ENCODE measurements at places on chromosomes 11 and 22.

DNA sequence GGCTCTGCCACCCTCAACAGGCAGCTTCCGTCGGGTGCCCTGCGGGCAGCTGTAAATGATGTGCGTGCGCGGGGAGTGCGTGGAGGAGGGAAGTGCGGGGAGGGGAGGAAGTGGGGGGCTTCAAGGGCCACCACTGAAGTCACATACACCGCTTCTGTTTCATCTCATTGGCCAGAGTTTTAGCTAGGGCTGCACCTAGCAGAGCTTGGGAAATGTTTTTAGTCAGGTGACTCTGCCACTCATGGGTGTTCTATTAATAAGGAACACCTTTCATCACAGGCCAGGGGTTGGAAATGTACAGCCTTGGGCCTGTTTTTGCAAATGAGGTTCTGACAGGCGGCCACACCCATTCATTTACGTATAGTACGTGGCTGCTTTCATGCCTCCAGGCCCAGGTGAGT is 14.6 kb downstream of the FAM118A start:
- DNase-seq = no peak

- DNase-seq = peak; percentile 80
These were observed 35.5 kb downstream of the USP28 start for GRCh38 chr11:113839842-113840241.

- no peak for DNase-seq
These were observed 2.2 kb downstream of the ME3 start for GRCh38 chr11:86670181-86670580.

DNA sequence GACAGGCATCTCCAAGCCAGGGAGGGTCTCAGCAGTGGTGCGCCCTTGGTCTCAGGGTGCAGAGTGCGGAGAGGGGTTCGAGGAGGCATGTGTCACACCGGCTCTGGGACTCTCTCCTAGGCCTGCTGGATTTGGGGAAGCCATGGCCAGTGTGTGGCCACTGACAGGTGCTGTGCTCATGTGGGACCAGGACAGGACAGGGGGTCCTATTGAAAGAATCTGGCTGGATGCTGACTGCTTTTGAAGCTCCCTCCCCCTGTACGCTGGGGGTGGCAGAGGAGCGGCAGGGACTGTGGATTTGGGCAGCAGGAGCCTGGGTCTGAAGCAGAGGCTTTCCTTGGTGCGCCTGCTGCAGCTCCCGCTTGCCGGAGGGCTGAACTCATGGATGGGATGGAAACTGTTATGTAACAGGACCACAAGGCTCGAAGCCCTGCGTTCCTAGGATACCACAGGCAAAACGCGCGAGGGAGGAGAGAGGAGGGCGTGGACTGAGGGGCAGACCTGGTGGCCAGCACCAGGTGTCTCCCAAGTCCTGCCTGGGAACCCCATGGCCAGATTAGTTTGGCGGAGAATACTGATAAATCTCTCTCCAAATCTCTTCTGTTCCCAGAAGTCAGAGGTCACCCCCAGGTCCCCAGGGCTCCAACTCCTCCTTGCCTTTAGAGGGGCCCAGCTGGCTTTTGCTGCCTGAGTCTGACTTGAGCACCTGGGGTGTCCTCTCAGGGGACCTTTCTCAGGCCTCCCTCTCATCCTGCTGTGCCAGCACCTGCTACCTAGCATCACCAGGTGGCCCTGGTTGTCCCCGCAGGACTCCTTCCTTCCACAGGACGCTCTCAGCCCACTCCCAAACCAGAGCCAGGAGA is 13.8 kb upstream of the TEF start:
- DNase-seq = no peak

DNA sequence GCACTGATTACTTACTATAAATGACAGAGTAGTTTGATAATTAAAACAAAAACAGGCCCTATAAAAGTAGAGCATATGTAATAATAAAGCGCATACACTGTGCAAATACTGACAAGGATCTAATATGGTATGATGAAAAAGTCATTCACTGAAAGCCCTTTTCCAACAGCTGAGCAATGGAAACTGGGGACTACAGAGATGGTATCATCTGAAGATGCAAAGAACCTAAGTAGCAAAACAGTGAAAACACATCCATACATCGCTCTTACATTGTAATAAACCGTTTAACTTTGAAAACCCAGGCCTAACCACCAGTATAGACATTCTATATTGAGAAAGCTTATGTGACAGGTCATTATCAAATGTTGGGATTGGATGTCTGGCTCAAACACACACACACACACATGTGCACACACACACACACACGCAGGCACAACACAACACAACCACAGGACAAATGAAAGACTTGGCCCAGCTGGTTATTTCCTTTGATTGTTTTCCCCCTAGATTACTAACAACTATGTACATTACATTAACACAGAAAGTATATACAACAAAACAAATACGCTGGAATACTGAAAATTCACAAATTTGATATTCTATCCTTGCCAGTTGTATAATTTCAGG is 119.5 kb downstream of the APOL5 start:
- DNase-seq = no peak

GRCh38 chr11:80720295-80720694 is 1279.5 kb upstream of the TENM4 start:
- DNase-seq = no peak

- DNase-seq = no peak
These were observed 282.9 kb downstream of the LUZP2 start for GRCh38 chr11:24779791-24780190.

DNA sequence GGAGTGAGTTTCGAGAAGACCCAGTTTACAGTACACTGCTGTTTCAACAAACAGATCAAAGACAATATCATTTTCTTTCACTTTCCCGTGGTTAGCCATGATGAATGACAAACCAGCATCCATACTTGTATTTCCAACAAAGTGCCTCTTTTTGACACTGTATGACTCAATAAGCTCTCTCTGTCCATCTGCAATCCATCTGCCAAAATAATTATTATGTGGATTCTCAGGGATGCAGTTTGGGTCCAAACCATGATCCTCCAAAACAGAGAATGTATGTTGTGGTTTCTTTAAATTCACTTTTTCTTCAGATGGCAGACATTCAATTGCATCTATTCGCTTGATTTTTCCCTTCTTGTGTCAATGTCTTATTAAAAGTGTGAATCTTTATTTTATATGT is 37.8 kb upstream of the RASD2 start:
- DNase-seq = no peak

DNA sequence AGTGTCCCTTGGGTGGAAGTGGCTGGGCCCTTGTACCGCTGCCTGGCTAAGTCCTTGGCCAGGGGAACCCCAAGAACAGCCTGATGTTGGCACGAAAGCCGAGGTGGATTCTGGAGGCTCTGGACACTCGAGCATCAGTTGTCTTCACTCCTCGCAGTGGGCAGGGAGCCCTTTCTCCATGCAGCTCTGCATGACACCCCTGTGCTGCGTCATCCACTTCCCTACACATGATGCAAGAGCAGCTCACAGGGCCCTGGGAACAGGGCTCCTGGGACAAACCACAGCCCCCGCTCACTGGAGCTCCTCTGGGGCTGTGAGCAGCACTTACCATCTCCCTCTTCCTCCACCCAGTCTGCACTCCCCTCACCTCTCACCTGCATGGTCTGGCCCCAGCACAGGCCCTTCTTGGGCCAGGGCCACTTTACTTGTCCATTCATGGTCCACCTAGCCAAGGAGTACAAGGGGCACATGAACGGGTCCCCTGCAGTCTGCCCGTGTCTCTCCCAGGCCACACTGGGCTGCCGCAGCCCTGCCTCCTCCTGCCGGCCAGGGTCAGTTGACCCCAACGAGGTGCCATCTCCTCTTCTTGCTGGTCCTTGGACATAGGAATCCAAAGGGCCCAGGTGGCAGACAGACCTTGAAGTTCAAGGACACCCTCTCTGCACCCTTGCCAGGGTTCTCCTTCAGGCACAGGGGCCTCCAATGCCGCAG is 66.5 kb downstream of the IGF2 start:
- no peak for DNase-seq

DNA sequence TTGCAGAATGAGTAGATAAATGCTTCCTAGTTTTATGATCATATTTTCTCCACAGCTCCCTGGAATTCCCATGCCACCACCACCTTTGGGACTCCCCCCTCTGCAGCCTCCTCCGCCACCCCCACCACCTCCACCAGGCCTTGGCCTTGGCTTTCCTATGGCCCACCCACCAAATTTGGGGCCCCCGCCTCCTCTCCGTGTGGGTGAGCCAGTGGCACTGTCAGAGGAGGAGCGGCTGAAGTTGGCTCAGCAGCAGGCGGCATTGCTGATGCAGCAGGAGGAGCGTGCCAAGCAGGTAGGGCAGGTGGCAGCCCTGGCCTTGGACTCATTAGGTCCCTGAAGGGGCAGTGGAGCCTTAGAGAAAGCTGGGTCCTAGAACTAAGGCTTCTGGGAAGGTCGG is 2.9 kb downstream of the SF3B2 start:
- no peak for DNase-seq

DNA sequence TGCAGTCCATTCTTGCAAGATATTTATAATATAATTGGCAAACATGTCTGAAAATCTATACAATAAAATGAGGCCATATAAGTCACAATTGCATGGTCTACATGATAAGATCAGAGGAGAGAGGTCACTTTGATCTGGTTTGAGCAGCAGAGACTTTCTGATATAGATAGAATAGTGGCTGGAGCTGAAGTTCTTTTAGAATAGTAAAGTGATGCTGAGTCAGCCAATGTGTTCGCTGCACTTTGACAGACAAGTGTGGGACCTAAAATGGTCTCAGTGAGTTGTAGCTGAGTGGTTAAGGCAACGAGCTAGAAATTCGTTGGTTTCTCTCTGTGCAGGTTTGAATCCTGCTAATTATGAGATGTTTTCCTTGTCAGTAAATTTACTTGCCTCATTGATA is 257.0 kb upstream of the C11orf87 start:
- DNase-seq = no peak

GRCh38 chr11:73894725-73895335 is 18.0 kb downstream of the PAAF1 start:
- DNase-seq = no peak

- DNase-seq = no peak
These were observed 54.2 kb downstream of the FEZ1 start for GRCh38 chr11:125441648-125442410.

DNA sequence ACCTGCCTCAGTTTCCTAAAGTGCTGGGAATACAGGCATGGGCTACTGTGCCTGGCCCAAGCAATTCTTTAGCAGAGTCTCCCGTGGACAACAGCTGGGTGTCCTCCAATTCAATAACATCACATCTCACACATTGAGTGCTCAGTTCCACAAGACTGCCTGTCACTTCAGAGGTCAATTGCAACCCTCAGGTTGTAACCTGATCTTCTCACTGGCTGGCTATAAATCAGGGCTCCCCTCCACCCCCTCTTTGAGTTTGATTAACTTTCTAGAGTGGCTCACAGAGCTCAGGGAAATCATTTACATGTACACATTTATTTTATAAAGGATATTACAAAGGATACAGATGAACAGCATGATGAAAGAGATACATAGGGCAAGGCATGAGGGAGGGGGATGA is 68.1 kb downstream of the MCHR1 start:
- no peak for DNase-seq

DNA sequence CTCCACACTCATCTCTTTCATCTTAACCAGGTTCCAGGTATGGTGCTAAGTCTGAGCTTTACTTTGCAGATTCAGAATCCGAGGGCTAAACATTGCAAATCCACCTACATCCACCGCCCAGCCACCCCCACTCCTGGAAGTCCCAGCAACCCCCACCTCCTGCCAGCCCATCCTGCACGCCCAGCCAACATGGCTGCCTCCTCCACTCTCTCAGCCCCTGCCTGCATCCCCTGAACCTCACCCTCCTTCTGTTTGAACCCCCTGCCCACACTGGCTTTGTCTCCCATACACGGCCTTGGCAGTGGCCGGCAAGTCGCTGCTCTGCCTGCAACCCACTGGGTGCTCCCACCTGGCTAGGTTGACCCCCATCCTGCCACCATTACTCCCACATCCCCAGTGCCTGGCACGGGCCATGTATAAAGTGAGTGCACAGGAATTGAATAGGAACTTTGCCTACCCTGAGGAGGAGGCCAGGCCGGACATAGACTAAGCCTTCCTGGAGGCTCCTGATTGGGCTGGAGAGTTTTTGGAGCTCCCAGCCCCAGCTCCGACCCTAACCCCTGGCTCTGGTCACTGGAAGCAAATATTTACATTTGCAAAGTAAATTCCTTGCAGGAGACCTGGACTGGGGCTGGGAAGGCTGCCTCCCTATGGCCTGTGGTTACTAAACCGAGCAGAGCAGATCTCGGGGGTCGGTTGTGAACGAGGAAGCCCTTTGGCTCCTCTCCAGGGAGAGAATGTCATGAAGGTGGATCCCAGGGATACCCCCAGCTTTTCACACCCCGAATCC is 14.4 kb downstream of the EMID1 start:
- no peak for DNase-seq

DNA sequence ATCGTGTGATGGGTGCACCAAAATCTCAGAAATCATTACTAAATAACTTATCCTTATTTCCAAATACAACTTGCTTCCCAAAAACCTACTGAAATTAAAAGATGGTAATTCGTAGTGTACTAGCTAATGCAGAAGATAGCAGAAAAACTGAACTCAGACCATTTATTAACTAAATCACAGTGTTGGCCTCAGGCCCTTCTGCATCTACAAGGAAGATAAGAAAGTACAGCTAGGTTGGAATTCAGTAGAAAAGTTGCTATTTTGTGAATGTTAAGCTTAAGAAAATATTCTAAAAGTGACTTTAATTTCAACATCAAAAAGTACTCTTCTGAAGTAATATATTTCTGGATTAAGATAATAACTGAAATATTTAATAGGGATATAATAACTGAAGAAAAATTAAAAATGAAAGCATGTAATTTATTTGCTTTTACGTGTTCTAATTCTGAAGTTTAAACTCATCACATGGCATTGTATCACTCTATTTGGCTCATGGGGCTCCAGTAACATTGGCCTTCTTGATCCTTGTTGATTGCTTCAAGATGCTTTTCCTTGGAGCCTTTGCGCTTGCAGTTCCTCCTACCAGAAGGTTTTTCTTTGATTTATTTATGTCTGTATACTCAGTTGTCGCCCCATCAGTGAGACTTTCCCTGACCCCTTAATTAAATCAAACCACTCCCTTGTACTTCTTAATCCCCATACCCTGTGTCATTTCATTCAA is 847.9 kb upstream of the ANO3 start:
- DNase-seq = no peak

DNA sequence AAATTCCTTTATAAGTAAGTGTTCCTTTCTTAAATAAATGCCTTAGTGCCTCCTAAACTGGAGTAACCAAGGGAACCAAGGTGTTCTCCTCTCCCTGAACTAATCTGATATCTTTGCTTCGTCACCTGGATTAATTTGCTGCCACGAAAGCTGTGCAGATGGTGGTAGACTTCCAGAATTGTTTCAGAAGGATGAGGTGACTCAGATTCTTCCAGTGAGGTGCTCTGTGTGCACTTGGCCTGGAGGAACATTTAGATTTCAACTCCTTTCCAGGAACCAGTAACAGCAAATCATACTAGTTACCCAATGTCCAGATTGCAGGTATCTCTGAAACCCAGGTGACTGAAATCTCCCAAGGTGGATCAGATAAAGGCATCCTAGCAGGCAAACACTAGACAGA is 181.9 kb downstream of the FAT3 start:
- DNase-seq = no peak

- DNase-seq = no peak
These were observed 218.9 kb upstream of the ISX start for GRCh38 chr22:34847072-34847471.

Data from naive B cell (primary cell).